GM23338 (cell line): ENCODE measurements at places on chromosomes 12 and 14.

DNA sequence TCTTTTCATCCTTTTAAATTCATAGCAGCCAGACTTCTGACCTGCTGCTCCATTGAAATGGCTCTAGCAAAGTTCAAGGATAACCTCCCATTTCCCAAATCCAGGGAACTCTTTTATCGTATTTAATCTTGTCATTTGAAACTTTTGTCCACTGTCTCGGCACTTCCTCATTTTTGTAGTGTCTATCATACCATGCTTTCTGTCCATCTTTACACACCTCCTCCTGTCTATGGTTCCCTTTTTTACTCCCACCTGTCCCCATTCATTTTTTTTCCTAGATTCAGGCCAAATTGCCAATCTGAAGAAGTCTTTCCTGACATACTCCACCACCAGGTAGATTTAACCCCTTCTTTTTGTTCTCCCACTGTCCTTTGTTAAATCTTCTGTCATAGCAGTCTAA is 31.0 kb downstream of the NFYB start:
- DNase-seq, result no peak

GRCh38 chr12:3040663-3041544 is 36.3 kb upstream of the TSPAN9 start:
- no peak for DNase-seq

GRCh38 chr12:49296836-49297694 is 2.1 kb downstream of the PRPH start:
- peak; percentile 84 for DNase-seq

DNA sequence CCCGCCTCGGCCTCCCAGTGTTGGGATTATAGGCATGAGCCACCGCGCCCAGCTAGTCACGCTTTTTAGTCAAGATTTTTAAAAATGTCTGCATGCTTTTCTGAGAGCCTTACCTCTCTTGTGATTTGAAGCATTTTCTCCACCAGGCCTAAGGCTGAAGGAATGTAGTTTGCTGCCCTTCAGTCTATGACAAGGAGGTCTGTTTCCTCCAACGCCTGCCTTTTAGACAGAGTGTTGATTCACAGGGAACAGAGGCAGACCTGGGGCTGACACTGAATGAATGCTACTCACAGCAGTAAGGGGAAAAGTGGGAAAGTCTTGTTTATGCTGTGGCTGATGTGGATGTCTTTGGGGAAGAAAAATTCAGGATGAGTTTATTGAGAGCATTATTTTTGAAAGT is 27.2 kb upstream of the MDM2 start:
- no peak for DNase-seq

GRCh38 chr12:67155863-67156262 is 113.3 kb upstream of the CAND1 start:
- DNase-seq, result no peak

GRCh38 chr12:98893675-98894411 is 248.8 kb downstream of the APAF1 start:
- DNase-seq, result peak; percentile 55

DNA sequence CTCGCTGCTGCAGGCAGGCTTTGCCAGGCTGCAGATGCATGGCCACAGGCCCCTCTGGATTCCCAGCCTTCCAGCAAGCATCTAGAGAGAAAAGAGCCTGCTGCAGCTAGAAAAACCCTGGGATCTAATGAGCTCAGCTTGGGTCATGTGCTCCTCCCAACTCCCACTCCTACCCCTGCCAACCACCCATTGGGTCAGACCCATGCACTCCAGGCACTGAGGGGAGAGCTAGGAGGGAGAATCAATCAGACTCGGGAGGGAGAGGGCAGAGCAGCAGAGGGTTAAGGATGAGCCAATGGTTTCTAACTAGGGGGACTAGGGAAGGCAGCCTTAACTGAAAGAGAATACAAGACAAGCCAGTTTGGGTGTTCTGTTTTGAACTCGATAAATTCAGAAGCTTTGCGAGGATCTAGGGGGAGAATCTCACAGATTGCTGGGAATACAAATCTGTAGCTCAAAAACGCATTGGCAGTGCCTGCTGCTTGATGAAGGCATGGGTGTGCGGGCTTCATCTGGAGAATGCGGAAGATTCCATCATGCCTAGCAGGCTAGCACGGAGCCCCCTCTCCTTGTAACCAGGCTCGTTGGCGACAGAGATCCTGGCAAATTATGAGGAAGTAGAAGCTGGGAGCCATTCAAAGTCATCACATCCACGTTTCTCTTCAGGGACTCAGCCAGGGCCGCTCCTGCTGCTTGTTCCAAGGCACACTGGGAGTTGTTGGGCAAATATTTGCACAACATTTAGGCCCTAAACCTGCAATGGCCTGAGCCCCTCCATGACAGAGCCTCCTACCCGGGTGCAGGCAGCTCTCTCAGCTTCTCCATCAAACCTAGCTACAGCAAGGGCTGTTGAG is 56.4 kb downstream of the VCPKMT start:
- DNase-seq, result no peak

DNA sequence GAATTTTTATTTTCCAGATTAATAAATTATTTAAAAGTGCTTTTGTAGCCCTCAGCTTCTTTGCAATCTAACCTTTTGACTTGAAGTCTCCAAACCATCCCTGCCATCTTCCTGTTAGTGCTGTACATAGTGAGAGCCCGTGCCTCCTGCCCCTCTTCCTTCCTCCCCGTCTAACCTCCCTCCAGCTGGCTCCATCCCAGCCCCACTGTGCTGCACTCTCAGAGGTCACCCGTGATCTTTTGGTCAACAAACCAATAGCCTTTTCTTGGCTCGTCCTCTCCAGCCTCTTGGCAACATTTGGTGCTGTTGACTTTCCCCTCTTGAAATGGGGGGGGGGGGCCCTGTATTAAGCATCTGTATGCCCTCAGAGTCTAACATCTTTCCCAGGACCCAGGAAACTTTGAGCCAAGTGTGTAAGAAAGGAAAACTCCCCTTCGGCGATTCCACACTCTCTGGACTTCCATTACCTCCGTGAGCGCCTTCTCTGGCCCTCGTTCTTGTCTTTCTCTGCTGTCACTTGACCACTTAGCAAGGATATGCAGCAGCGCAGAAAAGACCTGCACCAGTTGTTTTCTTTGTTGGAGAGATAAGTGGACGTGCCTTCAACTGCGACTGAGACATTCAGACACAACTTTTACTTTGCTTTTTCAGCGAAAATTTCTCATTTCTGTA is 44.1 kb downstream of the FBXW8 start:
- no peak for DNase-seq

GRCh38 chr12:53593707-53594106 is 32.5 kb downstream of the ATF7 start:
- DNase-seq, result no peak

DNA sequence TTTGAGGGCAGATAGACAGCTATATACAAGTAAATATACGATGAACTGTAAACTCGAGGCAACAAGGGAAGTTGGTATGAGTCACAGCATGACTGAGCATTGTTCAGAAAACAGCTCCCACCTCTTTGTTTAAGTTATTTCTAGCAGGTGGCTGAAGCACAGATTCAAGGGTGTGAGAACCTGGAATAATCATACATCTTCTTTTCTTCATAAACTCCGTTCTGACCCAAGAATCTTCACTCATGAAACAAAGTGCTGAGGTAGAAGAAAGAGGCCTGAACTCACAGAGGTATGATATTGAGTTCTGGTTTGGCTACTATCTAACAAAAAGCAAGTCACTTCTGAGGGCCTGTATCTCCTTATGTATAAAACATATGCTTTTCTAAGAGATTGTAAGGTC is 364.1 kb upstream of the KITLG start:
- DNase-seq, result no peak

GRCh38 chr14:87489196-87489819 is 503.7 kb downstream of the GALC start:
- DNase-seq, result no peak

GRCh38 chr12:58321414-58321813 is 380.0 kb downstream of the ATP23 start:
- no peak for DNase-seq

DNA sequence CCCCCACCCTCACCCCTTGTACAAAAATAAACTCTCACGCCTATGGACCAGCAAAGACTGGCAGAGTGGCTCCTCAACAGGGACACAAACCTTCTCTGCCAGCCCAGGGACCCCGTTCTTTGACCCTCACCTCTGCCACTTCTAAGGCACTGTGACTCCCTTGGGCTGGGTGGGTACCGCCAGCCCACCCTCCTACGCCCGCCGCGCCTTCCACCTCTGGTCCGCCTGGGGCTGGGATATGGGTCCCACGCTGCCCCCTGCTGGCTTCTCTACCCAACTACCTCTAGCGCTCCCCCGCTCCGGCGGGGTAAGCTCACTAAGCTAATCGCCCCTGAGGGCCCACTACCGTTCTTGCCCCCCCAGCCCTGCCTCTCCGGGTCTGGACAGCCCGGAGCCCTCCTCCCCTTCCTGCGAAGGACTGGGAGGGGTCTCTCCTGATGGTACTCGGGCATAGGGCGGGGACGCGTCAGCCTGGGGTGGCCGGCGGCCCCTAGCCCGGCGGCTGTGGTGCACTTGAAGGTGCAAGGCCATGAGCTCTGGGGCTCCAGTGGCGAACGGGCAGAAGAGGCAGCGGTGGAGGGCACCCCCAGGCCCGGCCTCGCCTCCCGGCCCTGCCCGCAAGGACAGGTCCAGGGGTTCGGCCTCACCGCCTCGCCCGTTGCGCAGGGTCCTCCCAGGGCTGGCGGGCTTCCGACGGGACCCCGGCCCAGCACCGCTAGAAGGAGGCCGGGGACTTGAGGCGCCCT is 8.1 kb downstream of the ZNF219 start:
- DNase-seq, result peak; percentile 87
